Suppressor macrophage treated with lipopolysaccharide for 1 hour (primary cell): ENCODE measurements at places on chromosomes 3 and 15.

DNA sequence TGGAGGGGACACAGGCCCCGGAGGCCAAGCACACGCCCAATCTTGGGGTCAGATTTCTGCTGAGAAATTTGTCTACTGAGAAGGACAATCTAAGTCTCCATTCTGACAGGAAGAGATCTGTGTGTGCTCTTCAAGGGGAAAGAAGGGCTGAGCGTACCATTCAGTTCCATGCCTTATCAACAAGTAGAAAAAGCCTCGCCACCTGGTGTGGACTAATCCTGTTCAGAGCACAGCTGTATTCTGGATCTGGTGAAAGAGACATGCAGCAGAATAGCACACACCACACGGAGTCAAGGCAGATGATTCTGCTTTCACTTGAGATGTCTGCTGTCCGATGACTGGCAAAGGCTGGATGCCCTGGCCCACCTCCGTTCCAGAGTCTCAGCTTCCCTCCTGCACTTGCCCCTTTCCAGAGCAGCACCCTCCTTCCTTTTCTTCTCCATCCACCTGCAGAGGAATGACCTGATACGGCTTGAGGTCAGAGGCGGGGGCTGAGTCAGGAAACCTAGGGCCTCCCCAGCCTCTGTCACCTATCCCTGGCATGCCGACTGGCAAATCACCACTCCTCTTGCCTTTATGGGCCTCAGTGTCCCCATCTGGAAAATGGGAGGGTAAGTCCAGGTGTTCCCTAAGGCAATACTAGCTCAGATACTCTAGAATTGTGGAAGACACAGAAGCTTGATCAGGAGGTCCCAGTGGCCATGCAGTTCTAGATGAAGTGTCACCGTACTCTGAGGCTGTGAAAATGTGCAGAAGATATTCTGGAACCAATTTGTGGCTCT lies 36.9 kb upstream of the CTSH start:
- no peak for DNase-seq

DNA sequence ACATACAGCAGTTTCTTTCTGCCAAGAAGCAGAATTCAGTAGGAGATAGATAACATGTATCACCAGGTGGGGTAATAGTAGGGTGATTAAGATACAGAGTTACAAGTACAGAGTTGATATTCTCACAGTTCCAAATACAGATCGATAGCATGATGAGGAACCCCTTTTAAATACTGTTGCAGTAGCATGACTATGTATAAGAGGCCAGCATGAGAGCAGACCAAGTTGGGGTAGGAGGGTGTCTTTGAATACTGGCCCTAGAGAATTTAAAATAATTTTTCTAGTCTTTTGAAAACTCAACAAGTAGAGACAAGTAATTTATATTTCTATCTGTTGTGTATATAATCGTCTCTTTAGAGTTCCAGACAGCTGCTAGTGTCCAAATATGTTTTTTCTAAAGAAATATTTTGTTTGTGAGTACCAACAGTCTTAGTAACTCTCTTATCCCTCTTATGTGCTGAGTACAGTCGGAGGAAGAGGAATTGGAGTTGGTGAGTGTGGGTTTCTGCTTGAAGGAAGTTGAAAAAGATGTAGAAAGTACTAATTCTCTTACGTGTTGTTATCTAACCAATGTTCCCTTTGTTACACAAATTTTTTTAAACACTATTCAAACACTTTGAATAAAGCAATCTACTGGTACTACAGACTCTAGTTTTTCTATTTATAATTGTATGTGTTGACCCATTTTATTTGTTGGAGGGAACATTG lies 30.2 kb downstream of the LYSMD4 start:
- peak; percentile 69 for DNase-seq

- no peak for DNase-seq
These were observed 9.3 kb downstream of the NR2F2 start for GRCh38 chr15:96339619-96340347.

GRCh38 chr3:17044855-17045254 lies 160.1 kb downstream of the PLCL2 start:
- no peak for DNase-seq

DNA sequence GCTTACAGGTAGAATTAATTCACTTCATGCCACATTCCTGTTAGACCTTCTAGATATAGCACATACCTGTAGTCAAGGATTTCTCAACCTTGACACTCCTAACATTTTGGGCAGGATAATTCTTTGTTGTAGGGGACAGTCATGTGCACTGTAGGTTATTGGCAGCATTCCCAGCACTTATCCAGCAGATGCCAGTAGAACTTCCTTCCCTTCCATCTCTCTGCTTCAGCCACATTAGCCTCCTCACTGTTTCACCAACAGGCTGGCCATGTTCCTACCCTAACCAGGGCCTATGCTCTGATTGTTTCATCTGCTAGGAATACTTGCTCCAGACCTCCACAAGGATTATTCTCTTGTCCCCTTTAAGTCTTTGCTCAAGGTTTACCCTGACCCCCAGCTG lies 68.0 kb upstream of the STAC start:
- no peak for DNase-seq

DNA sequence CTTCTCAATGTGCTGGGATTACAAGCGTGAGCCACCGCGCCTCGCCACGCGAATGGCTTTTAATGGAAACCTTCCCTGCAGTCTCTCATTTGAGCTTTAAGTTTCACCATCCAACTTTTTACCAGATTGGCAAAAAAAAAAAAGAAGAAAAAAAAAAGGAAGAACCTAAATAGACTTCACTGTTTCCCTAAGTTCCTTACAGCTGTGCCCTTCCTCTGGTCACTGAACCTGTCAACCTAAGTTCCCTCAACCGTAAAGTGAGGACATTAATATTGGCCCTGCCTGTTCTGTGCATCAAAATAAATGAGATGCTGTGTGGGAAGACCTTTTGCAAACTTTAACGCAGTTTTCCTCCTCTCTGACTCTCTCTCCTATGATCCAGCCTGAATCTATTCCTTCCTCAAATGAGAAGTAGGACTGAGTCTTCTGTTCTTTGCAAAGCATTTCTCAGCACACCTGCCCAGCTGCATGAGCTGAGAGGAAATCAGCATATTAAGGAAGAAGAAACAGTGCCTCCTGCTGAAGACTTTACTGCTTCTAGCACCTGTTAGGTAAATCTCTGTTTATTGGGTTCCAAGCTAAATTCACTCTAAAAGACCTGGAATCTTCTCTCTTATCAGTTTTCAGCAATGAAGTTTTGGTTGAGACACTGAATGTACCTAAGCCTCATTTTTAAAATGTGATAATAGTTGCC lies 99.6 kb upstream of the ETV5 start:
- peak; percentile 39 for DNase-seq

- peak; percentile 93 for DNase-seq
These were observed 509.1 kb downstream of the SHQ1 start for GRCh38 chr3:72338942-72339669.

DNA sequence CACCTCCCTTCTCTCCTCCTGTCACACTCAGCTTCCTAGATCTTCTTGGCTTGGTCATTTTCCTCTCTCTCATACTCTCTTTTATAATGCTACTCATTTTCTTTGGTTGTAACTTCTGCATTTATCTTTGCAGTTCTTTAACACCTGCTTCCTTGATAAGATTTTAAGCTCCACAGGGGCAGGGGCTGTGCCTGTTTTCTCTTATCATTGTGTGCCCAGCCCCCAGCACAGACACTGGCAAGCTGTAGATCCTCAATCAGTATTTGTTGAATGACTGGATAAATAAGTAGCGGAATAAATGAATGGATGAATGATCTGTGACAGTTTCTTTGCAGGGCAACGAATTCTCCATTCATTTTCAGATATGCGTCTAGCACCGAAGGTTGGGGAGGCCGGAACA lies 64.3 kb upstream of the MEX3B start:
- no peak for DNase-seq

DNA sequence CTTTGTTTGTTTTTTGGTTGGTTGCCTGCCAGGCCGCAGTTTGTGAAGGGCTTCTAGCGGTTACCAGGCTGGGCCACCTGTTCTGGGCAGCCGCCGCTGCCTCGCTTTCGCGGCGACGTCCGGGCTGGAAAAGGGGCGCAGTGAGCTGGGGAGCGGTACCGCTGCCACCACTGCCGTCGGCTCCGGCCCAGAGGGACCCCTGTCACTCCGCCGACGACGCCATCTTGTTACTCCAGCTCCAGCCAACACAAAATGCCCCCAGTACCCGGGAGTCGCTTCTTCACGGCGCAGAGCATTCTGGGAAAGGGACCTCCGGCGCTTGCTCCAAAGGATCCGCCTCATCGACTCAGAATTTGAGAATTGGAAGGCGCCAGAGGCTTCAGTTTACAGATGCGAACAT lies 238.8 kb downstream of the CDIN1 start:
- DNase-seq, result no peak

DNA sequence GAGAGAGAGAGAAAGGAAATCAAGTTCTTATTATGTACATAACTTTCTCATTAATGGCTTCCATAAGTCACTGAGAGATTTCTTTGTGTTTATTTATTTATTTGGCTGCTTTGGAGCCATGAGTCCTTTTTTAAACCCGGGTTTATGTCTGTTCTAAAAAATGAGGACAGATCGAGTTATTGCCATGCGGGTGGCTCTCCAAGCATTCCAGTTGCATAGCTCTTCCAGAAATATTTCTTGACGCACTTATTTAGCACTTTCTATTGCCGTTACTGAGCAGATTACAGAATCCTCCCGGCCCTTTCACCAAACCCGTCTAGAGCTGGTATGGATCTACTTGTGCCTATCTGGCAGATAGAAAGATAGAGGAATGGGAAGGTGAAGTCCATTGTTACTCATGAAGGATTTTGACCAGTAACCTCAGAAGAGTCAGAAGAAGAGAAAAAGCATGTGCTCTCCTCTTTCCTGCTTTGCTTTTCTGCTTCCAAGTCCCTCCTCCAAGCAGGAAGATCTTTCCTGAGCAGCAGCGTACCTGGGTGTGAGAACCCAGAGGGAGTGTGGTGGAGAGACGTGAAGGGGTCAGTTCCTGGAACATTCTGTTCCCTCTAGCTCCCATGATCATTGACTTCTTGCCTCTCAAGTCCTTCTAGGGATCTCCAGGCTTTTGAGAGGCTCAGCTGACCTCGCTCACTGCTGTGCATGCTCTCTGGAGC lies 112.8 kb downstream of the LPP start:
- no peak for DNase-seq

DNA sequence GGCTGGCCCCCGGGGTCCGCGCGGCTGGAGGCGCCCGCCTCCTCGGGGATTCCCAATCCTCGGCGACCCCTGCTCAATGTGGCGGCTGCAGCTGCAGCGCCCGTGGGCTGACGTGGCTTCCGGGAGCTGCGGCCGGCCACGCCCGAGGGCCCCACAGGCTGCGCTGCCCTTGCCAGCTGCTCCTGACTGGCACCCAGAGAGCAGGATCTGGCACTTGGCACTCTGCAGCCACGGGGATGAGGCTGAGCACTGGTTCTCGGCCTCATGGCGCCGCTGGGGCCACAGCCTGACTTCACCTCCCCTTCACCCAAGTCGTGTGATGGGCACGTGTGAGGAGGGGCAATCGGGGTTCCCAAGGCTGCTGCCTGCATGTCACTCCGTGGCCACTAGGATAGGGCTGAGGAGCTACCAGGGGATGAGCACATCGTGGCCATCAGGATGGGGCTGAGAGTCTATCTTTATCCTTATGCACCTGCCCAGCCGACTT lies 267.8 kb upstream of the FRG2C start:
- no peak for DNase-seq

GRCh38 chr15:85422607-85423006 lies 42.2 kb downstream of the AKAP13 start:
- no peak for DNase-seq

- DNase-seq, result no peak
These were observed 603.6 kb downstream of the PLOD2 start for GRCh38 chr3:145557405-145557804.

- DNase-seq, result no peak
These were observed 235.8 kb downstream of the SUCLG2 start for GRCh38 chr3:67418426-67419217.

GRCh38 chr15:77886805-77887448 lies 190.6 kb downstream of the TBC1D2B start:
- DNase-seq, result no peak

- DNase-seq, result no peak
These were observed 165.6 kb upstream of the LINGO1 start for GRCh38 chr15:77798151-77798835.

GRCh38 chr3:127497676-127498075 lies 92.9 kb downstream of the TPRA1 start:
- DNase-seq, result no peak

DNA sequence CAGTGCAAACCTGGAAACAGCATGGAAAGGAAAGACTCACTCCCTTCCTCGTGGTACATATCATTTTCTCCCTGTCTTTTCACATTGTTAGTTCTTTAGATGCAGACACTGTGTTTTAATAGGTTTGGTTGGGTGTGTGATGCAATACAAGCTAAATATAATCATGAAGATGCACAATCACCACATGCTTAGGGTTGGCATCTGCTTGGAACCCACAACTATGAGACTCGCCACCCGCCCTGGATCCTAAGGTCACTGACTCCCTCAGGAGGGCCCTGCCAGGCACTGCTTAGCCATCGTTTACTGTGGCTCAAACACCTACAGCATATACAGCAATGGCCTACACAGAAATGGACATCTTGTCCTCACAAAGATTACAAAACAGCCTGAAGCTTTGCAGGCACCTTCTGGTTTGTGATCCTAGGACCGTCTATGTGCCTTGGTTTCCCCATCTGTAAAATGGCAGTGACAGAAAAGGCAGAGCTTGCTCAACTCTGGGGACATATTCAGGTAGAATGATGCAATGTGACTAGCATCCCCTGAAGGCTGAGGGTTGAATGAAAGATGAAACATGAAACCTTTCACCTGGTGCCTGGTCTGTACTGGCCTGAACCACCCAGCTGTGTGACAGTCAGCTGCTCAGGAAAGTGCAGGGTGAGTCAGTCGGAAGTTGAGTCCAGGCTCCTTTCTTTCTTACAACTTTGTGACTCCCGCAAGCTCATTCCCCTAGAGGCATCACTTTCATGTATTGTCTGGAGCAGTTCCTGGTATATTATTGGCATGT lies 123.6 kb upstream of the PFN2 start:
- no peak for DNase-seq

DNA sequence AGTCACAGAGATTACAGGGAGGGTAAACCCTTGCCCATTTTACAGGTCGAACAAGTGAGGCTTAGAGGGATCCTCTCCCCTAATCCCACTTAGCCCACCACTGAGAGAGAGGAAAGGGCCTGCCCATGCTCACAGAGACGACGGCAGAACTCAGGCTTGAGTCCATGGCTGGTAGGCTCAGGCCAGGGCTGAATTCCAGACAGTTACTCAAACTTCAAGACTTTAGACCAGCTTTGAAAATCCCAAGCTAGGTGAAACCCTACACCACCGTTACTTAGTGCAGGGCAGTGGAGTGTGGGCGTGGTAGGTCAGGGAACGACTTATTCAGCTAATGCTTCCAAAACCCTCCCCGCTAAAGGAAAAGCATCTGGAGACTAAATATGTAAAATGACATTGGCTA lies 16.4 kb downstream of the GRIP2 start:
- no peak for DNase-seq

- peak; percentile 85 for DNase-seq
These were observed 10.0 kb downstream of the BMF start for GRCh38 chr15:40098489-40099261.

GRCh38 chr15:56871185-56871584 lies 47.3 kb upstream of the TCF12 start:
- DNase-seq, result no peak

DNA sequence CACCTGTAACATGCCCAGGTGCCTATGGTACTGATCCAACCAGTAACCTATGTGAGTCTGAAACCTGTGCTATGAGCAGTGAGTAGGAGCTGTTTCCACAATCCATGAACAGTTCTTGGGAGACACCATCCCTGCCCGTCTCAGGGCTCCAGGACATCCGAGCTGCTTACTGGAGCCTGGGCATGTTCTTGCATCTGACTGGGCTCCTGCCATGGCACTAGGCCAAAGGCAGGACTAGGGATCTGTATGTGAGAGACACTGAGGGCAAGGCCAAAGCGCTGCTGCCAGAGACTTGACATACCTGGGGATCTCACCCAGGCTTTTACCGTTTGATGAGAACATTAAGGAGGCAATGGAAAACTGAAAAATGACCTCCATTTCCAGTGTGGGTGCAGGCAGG lies 59.8 kb downstream of the WDR76 start:
- DNase-seq, result no peak
